ENCODE measurements at places on chromosomes 11 and 22.

- no peak for DNase-seq
Observed at GRCh38 chr11:116506263-116506825, 266.4 kb downstream of the BUD13 start.

- no peak for DNase-seq
Observed at GRCh38 chr11:78392854-78393253, 24.8 kb downstream of the GAB2 start.

GRCh38 chr22:46391486-46392136 is 56.1 kb downstream of the TRMU start:
- no peak for DNase-seq

GRCh38 chr11:57228600-57228999 is 8.4 kb downstream of the APLNR start:
- no peak for DNase-seq

DNA sequence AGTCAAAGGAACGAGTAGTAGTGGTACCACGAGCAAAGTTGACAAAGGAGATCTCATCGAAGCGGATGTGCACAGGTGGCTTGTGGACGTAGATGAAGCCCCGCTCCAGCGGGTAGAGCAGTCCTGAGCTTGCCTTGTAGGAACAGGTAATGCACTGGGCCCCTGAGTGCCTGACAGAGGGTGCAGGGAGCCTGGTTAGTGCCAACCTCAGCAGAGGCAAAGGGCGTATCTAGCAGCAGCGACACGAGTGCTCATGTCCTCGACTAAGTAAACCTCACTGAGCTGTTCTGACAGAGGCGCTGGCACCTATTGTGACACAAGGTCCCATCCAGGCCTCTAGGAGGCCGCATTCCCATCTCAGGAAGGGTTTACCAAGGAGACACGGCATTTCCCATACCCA is 4.0 kb downstream of the SSRP1 start:
- no peak for DNase-seq

GRCh38 chr22:41587347-41587723 is 2.3 kb downstream of the PMM1 start:
- DNase-seq = no peak

- no peak for DNase-seq
Observed at GRCh38 chr11:83073884-83074283, 2.2 kb upstream of the RAB30 start.

GRCh38 chr11:121372028-121372427 is 79.5 kb downstream of the SC5D start:
- no peak for DNase-seq

DNA sequence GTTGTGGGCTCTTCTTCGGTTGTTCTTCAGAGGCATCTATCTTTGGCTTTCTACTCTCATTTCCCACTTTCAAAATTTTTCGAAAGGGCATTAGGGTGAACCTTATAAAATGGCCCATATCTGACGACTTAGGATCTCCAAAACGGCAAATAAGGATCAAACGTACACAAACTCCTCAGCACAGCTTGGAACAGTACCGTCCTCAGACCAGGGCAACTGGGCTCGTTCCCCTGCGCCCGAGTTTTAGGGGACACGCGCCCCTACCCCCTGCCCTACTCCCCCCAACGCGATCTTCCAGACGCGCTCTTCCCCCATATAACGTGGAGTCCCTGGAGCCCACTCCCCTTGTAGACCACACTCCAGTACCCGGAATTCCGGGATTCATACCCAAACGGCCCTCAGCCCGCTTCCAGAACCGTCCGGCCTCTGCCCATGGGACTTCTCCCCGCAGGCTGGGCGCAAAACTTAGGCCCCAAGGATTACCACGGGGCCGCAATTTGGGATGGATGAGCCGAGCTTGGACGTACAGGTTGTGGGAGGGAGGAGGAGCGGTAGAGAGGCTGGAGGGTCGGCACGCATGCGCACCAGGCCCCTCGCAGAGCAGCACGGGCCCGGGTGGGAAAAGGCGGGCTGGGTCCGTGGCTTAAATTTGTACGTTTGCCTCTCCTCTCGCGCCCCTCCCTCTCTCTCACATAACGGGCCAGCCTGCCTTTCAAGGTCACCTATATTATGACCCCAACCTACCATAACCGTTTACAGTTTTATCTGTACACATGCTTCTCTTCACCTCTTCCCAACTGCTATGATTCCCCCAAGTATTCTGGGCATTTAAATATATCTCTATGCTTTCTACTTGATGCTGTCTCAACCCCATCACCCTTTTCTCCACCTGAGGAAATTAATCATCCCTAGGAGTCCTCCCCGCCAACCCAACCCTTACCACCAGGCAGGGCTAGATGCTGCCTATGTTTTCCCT is 3.4 kb downstream of the CCDC89 start:
- peak; percentile 40 for DNase-seq

GRCh38 chr22:37623075-37624016 is 14.7 kb downstream of the GGA1 start:
- peak; percentile 67 for DNase-seq
